ENCODE measurements at places on chromosomes 7 and 10. TPM values are rescaled to one million over a fixed set of nuclear protein-coding genes. Genes with fewer than 3 reads are reported as not detected.

HTR7 gene
- total RNA-seq, result 0.22 TPM

SLC26A5 gene
- total RNA-seq, result not detected

SPDYE2B gene
- total RNA-seq, result not detected

TSPAN12 gene
- 68.7 TPM for total RNA-seq
